ENCODE measurements at places on chromosomes 6 and 20.

- H3K36me3 ChIP-seq: no peaks in the 10 kb centered on the region
- peaks cover 26% of the 10 kb centered on the region for H3K27me3 ChIP-seq
- H3K27ac ChIP-seq: no peak overlapping the region
These were observed 115.2 kb upstream of the RNF24 start for GRCh38 chr20:4130404-4131189.

GRCh38 chr20:1894471-1894950 lies 696 bp upstream of the SIRPA start:
- H3K36me3 ChIP-seq: no peaks in the 10 kb centered on the region
- H3K27ac ChIP-seq: peak overlapping the region; percentile 92
- peak overlapping the region; percentile 75 for H3K4me3 ChIP-seq

DNA sequence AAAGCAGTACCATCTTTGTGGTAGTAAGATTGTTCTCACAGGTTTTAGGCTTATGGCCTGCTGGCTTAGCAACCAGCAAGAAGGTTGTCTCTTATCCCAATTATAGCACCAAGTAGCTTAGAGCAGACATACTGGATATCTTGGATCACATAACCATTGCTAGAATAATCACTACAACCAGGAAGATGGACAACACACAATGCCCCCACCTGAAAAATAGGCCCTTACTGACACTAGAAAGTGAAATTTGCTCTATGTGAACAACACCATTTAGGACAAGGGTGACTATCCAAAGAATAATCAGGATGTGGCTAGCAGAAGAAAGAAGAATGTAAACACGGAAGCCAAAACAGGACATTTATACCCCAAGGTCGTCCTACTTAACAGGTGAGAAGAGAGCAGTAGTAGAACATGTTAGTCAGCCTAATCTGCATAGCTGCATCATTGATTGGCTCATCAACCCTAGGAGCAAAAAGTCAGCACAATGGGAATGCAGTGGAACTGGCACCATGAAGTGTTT lies 172.7 kb upstream of the MARCKS start:
- no peak overlapping the region for H3K27ac ChIP-seq
- no peaks in the 10 kb centered on the region for H3K27me3 ChIP-seq
- no peaks in the 10 kb centered on the region for H3K36me3 ChIP-seq
- no peak overlapping the region for H3K4me3 ChIP-seq
- no peaks in the 10 kb centered on the region for H3K4me1 ChIP-seq
- no peak for DNase-seq

DNA sequence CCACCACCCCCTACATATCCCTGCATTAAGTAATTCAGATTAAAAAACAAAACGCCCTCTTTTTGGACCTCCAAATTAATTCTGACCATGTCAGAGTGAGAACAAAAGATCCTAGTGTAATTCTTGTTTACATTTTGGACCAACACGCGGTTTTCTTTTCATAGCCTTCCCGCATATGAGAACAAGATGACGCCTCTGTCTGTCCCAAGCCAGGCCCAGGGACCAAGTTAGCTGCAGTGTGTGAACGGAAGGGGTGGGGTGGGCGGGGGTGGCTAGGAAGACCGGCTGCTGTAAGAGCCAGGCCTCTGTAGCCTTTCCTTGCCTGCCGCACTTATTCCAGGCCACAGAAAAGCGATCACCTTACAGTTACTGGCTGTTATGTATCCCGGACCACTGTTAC lies 68.0 kb downstream of the PLCG1 start:
- H3K4me3 ChIP-seq: no peak overlapping the region
- no peak for DNase-seq
- peak overlapping the region; percentile 68 for H3K27ac ChIP-seq
- H3K27me3 ChIP-seq: no peaks in the 10 kb centered on the region

GRCh38 chr6:18390476-18390875 lies 3.3 kb downstream of the RNF144B start:
- no peak overlapping the region for H3K27ac ChIP-seq
- DNase-seq: no peak

DNA sequence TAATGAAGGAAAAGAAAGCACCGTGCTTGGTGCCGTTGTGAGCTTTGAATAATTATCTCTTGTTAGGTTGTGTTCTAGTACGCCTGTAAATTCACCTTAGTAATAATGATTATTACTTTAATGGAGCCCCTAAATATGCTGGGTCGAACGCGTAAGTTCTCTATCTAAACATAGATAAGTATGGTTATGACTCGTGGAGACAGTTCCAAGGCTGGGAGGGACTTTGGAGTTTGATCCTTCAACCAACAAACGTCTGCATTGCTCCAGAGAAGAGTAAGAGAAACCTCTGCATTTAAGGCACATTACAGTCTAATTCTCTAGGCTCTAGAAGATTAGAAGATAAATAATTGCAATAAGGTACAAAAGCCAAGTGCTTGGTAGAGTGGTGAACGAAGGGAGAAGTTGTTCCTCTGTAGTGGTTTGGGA lies 514 bp downstream of the ACOT13 start:
- H3K4me3 ChIP-seq: peak overlapping the region; percentile 86
- DNase-seq: no peak
- no peaks in the 10 kb centered on the region for H3K27me3 ChIP-seq
- H3K27ac ChIP-seq: peak overlapping the region; percentile 95

- no peaks in the 10 kb centered on the region for H3K27me3 ChIP-seq
- no peak for DNase-seq
- H3K27ac ChIP-seq: no peak overlapping the region
- H3K36me3 ChIP-seq: no peaks in the 10 kb centered on the region
- no peak overlapping the region for H3K4me3 ChIP-seq
These were observed 145.5 kb upstream of the ARG1 start for GRCh38 chr6:131427434-131428058.

- H3K27ac ChIP-seq: peak overlapping the region; percentile 74
- no peaks in the 10 kb centered on the region for H3K27me3 ChIP-seq
- no peak for DNase-seq
- H3K36me3 ChIP-seq: peaks cover 6% of the 10 kb centered on the region
These were observed 36.5 kb downstream of the SULF2 start for GRCh38 chr20:47748823-47749222.

DNA sequence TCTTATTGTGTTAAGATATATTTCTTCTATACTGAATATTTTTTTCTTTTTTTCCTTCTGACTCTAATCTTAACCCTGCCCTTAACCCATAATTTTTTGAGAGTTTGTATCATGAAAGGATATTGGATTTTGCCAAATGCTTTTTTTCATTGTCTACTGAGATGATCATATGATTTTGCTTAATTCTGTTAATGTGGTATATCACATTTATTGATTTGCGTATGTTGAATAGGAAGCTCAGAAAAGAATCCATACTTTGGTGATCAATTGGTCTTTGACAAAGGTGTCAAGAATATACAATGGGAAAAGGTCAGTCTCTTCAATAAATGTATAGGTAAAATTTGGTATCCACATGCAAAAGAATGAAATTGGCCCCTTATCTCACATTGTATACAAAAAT lies 588.8 kb upstream of the ADGRB3 start:
- no peaks in the 10 kb centered on the region for H3K36me3 ChIP-seq
- no peak overlapping the region for H3K4me3 ChIP-seq
- DNase-seq: no peak

- no peak overlapping the region for H3K27ac ChIP-seq
- H3K36me3 ChIP-seq: no peaks in the 10 kb centered on the region
- H3K27me3 ChIP-seq: peaks cover 91% of the 10 kb centered on the region
- H3K4me1 ChIP-seq: no peaks in the 10 kb centered on the region
These were observed 69.6 kb downstream of the GNAS-AS1 start for GRCh38 chr20:58781138-58781537.

DNA sequence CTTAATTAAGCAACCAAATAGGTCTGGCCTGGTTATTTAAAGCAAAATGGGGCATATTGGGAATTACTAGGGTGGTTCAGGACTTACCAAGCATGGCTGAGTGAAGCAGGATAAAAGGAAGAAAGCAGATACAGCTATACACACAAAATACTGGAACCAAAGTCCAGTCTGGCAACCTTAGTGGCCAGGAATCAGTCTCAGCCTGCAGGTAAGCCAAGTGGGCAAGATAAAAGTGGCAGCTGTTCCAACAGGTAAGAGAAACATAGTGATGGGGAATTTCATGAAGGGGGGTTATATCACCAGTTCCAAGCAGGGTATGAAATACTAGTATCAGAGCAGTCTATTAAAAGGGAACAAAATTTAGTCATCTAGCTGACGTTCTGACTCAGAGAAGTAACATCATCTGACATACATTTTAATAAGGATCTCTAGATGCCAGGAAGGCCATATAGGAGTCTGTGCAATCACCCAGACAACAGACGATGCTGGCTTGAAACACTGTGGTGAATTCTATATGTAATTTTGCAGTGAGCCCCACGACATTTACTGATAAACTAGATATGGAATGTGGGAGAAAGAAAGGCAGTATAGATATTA lies 292.1 kb upstream of the HSF2 start:
- DNase-seq: no peak

DNA sequence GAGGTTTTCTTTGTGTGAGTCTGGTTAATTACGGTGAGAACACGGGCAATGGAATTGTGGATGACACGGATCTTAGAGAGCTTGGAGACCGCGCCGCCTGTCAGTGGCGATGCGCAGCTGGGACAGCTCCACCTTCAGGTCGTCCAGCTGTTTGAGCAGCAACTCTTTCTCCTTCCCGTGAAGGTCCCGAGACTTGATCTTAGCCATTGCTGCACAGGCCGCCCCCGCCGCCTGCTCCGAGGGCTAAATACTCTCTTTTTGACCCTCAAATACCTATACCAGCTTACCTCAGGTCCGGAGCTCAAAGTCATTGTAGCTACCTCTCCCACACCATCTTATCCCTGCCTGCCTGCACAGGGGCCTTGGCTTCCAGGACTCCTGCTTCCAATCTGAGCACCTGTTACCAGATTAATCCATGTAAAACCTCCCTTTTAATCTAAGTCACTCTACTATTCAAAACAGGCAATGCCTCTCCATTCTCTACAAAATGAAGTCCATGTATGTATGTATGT lies 100.2 kb downstream of the PREP start:
- DNase-seq: no peak
- H3K27me3 ChIP-seq: no peaks in the 10 kb centered on the region
- peaks cover 10% of the 10 kb centered on the region for H3K36me3 ChIP-seq
- H3K27ac ChIP-seq: no peak overlapping the region
- H3K4me3 ChIP-seq: no peak overlapping the region
- H3K4me1 ChIP-seq: peaks cover 20% of the 10 kb centered on the region

DNA sequence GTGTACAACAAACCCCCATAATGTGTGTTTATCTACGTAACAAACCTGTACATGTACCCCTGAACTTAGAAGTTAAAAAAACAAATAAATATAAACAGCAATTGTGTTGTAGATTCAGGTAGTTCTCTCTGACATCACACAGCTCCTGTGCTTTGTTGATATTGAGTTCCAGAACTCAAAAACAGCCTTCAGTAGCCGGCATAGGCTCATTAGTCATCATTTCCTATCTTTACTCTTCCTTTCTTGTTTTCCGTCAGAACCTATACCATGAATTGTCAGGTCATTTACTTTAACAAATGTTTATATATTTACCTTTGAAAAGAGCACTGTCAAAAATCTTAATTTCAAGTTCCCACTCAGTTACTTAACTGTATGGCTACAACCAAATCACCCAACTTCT lies 88.8 kb downstream of the ADTRP start:
- H3K4me3 ChIP-seq: no peak overlapping the region
- DNase-seq: no peak
- no peaks in the 10 kb centered on the region for H3K36me3 ChIP-seq
- H3K27me3 ChIP-seq: no peaks in the 10 kb centered on the region

GRCh38 chr6:121616406-121616805 lies 181.0 kb downstream of the GJA1 start:
- no peak overlapping the region for H3K4me3 ChIP-seq
- no peaks in the 10 kb centered on the region for H3K27me3 ChIP-seq
- no peak overlapping the region for H3K27ac ChIP-seq
- no peak for DNase-seq
